Activated T-cell treated with anti-CD3 and anti-CD28 coated beads, Interleukin-2, amount 50 U/mL, for 48 hours (primary cell): ENCODE measurements at places on chromosomes 7 and 10.

GRCh38 chr10:60663850-60664249 is 114.4 kb upstream of the CDK1 start:
- DNase-seq: no peak

- DNase-seq: no peak
Measured at GRCh38 chr10:6407034-6407721, 172.9 kb downstream of the PRKCQ start.

GRCh38 chr7:91915401-91916050 is 25.1 kb upstream of the AKAP9 start:
- no peak for DNase-seq

- DNase-seq: no peak
Measured at GRCh38 chr10:78658645-78659597, 409.8 kb upstream of the ZMIZ1 start.

- no peak for DNase-seq
Measured at GRCh38 chr10:115572740-115573455, 479.7 kb downstream of the ATRNL1 start.
